ENCODE measurements at places on chromosomes 4 and X.
A peak's percentile ranks its signal among the peaks of the same experiment; 100 is the strongest.

GRCh38 chr4:146294776-146295175, 80.4 kb downstream of the REELD1 start:
- no peak for DNase-seq

GRCh38 chr4:55356991-55357461, 11.0 kb downstream of the SRD5A3 start:
- no peak for DNase-seq

DNA sequence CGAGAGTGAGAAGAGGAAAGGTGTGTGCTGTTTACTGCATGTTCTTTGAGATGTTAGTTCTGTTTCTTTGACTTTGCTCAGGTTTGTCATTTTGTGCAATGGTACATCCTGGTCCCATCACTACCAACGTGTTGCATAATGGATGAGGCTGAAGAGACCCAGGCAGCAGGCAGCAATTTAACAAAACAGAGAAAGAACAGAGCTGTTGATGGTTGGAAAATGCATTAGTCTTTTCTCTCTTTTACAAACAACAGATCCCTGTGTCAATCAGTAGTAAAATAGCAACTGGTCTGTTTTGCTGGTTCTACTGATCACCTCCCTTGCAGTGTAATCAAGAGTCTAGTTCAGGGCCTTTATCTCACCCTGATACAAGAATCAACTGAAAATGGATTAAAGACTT, 64.8 kb upstream of the LIMCH1 start:
- DNase-seq, result no peak

- DNase-seq, result no peak
Observed at GRCh38 chr4:73731968-73732610, 8.3 kb upstream of the CXCL8 start.

DNA sequence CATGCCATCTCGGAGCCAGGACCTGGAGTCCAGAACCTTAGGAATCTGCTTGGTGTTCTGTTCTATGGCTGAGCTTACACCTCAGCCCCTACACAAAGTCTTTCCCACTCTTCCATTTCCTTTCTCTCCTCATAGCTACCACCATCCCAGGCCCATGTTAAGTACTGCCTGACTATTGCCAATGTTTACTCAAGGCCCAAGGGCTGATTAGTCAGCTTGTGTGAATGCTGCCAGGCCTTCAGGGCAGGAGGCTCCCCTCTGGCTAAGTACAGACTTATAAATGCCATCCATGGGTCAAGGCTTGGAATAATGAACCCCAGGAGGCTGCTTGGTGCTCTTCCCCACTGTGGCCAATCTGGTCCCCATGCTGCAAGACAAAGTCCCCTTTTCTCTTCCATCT, 411.6 kb upstream of the MAGEB18 start:
- DNase-seq, result no peak

- DNase-seq, result no peak
Observed at GRCh38 chrX:130994671-130995070, 63.5 kb upstream of the ARHGAP36 start.

- peak; percentile 57 for DNase-seq
Observed at GRCh38 chr4:970046-970745, 3.2 kb downstream of the DGKQ start.

GRCh38 chr4:7811536-7812191, 128.0 kb downstream of the AFAP1 start:
- DNase-seq, result no peak

DNA sequence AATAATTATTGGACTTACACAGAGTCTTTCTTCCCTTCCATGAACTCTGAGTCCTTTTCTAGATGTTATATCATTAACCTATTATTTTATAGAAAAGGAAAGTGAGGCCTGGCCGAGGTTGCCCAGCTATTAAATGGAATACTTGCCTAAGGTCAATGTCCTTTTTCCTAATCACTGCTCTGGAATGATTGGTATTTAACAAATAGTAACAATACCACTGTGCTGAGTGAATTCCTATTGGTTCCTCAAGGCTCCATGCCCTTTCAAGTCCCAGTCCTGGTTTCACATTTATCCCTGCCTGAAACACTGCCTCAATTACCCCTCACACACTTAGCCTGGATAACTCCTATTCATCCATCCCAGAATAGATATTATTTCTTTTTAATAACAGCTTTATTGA, 6.2 kb downstream of the TCEAL9 start:
- DNase-seq, result no peak

DNA sequence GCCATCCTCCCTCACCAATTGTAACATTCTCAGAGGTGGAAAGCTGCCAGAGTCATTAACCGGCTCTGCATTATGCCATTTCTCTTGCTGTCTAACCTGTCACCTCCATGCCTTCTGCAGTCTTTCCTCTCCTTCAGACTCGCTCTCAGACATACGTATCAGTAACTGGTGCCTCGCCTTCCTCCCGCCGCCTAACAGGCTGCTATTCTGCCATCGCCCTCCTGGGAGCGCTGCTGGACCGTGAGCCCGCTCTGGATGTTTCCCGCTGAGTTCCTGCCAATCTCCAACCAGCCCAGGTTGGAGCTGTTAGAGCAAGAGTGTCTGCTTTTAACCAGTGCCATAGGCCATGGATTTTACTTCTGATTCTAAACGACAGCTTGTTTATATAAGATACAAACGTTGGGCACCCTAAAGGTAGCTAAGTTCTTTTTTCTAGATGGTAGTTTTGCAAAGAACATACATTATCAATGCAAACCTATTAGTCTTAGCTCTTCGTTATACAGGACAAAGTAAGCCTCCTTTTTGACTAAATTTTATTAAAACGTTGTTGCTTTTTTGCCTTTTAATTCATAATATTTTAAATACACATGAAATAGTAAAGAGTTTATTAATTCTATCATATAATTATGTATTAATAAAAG, 59.5 kb upstream of the NEIL3 start:
- peak; percentile 19 for DNase-seq

- no peak for DNase-seq
Observed at GRCh38 chr4:8150152-8151090, 8.2 kb downstream of the ABLIM2 start.

DNA sequence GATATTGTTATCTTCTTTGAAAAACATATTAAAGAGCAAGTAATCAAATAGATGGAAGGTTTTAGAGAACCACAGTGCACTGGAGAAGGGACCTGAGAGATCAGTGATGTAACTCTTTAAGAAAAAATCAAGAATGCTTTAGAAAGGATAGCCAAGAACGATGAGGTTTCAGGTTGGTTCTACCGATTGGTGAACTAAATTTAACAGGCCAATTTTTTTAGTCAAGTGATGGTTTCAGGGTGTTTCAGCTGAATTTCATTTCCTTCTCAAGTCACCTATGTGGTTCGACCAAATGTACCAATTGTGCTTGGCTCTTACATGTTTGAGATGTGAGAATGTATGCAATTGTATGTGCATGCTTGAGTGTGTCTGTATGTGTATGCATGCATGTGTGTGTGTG, 26.5 kb downstream of the HS3ST1 start:
- no peak for DNase-seq

DNA sequence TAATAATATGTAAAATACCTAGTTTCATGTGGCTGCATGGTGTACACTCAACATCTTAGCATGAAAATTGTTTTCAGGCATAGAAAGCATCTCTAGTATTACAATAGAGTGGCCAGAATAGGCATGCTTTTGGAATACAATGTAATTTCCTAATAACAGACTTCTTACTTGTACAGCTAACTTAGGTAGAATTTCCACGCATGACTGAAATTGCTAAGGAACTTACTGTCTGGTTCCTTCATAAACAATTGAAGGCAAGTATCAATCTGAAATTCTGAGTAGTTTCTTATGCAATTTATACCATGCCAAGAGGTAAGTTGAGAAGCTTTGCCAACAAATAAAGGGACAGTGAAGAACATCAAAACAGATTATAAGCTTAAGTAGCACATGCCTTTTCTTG, 26.7 kb downstream of the SULT1E1 start:
- DNase-seq, result no peak

GRCh38 chrX:46317163-46317562, 228.1 kb downstream of the ZNF674 start:
- DNase-seq, result no peak

DNA sequence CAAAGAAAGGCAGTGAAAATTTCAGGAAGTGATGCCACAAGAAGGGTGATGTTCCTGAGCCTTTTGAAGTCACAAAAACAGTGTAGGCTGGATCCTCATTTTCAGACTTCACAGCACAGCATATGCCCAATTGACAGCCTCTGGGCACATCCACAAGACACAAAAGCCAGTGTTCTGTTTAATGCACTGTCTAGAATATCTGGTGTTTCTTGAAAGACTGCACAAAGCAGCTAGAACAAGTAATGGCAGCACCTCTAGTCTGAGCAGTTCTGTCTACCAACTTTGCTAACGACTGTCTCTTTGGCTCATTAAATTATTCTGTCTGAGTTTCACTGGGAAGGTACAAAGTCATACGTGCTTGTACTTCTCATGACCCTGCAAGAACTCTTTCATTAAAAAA, 417.1 kb upstream of the GALNT7 start:
- DNase-seq, result no peak

DNA sequence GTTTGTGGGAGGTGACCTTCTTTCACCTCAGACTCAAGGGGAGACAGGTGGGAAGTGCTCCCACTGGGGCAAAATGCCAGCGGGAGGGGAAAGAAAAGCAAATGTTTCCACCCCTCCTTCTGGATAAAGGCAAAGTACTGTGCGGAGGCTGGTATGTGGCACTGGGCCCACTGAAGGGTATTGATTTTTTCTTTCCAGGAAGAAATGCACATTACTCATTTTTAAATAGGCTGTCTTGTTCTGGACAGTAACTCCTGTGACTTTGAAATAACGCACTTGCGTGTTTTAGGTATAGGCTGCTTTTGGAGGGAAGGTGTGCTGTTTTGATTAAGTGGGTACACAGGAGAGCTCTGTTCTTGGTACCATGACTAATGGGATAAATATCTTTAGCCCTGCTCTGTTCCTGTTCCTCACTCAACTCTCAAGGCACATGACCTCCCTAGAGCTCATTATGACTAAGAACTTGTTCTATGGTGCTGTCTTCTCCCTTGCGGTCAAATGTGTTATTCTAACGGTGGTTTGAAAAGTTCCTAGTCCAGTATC, 40.7 kb upstream of the MBTPS2 start:
- DNase-seq, result no peak

- DNase-seq, result no peak
Observed at GRCh38 chr4:105186701-105187161, 40.1 kb downstream of the TET2 start.

DNA sequence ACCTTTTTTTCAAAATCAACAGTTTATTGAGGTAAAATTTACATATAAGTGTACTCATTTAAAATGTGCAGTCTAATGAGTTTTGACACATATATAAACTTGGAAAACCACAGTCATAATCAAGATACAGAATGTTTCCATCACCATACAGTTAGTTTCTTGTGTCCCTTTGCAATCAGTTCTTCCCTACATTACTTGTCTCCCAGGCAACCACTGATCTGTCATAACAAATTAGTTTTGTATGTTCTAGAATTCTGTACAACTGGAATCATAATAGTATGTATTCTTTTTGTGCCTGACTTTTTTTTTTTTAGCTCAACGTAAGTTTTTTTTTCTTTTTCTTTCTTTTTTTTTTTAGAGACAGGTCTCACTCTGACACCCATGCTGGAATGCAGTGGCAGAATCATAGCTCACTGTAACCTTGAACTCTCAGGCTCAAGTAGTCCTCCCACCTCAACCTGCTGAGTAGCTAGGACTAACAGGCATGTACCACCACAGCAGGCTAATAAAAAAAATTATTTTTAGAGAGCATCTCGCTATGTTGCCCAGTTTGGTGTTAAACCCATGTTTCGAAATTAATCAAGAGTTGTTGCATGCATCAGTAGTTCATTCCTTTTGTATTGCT, 26.9 kb downstream of the ARFIP1 start:
- DNase-seq, result no peak

DNA sequence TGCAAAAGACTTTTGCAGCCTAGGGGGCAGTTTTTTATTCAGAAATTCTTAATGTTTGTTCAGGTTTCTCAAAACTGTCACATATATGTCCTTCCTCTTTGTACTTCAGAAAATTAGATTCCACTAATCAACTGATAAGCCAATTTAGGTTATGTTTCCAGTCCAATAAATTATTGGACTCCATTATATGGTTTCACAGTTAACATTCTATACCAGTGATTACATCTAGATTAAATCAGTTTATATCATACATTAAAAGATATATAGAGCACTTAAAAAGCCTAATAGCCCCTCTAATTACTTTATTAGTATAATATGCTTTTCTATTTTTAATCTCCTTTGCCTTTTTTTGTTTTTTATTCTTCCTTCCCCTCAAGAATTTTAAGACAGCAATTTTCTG, 434.1 kb downstream of the INPP4B start:
- DNase-seq, result no peak

- DNase-seq, result no peak
Observed at GRCh38 chrX:38636949-38637819, 75.8 kb downstream of the TSPAN7 start.

GRCh38 chrX:44147130-44147529, 173.9 kb upstream of the NDP start:
- no peak for DNase-seq

GRCh38 chrX:13048280-13048679, 3.9 kb upstream of the FAM9C start:
- no peak for DNase-seq

GRCh38 chr4:173748353-173748752, 218.3 kb upstream of the HAND2 start:
- no peak for DNase-seq

GRCh38 chrX:17052793-17053192, 106.3 kb downstream of the REPS2 start:
- no peak for DNase-seq

DNA sequence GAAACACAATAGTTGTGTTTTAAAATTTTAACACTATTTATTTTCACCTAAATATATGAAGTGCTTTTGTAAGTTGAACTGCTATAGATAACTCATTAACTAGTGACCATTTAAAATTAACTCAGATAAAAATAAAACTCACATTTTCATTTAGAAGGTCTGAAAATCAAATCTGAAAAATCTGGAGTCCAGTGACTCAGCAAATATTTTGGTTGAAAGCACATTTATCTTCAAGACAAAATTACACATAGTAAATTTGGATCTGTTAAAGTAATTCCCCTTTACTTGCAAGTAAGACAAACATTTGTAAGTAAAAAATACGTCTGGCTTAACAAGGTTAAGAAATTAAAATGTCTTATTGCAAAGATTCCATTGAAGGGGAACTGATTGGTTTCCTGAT, 589.1 kb downstream of the TRIML1 start:
- no peak for DNase-seq

GRCh38 chr4:83240379-83240875, 44.2 kb downstream of the COQ2 start:
- no peak for DNase-seq

All from activated gamma-delta T cell treated with anti-CD3 and anti-CD28 coated beads, Interleukin-2, amount 50 U/mL, for 16 hours (primary cell).